ENCODE measurements at places on chromosomes 2 and 18.

GRCh38 chr2:88010136-88010535 lies 6.2 kb downstream of the RNU2-63P start:
- DNase-seq, result no peak

- no peak for DNase-seq
These were observed 127.9 kb downstream of the ZFP36L2 start for GRCh38 chr2:43098539-43098938.

DNA sequence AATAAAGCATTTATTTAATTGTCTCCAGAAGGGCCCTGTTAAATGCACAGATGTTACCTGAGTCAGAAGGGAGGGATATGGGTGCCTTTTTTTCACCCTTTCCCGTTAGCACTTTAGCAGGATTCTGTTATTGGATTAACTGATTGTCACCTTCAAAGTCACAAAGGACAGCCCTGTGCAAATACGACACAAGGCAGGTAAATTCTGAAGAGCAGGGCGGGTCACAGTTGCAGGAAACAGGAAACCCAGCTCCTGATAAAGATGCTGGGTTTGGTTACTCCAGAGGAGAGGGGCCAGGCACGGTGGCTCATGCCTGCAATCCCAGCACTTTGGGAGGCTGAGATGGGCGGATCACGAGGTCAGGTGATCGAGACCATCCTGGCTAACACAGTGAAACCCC lies 11.4 kb upstream of the PKDCC start:
- no peak for DNase-seq

GRCh38 chr18:44961288-44961995 lies 280.8 kb downstream of the SETBP1 start:
- no peak for DNase-seq

- no peak for DNase-seq
These were observed 69.9 kb downstream of the ODC1 start for GRCh38 chr2:10378189-10378588.

DNA sequence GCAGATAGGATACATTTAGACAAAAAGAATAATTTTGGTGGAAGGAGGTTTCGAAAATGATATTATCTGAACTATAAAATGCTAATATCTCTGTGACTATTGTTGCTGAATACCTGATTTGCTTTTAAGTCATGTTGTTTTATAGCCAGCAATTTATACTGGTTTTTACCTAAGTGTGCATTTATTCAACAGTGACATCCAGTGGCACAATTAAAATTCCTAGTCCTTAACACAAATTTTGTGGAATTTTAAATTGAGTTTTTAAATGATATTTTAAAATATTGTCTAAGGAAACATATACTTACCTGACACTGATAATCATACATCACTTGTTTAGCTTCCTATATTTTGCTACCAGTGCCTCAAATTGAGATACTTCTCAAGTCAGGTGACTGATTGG lies 144.8 kb downstream of the ARHGAP28 start:
- no peak for DNase-seq

DNA sequence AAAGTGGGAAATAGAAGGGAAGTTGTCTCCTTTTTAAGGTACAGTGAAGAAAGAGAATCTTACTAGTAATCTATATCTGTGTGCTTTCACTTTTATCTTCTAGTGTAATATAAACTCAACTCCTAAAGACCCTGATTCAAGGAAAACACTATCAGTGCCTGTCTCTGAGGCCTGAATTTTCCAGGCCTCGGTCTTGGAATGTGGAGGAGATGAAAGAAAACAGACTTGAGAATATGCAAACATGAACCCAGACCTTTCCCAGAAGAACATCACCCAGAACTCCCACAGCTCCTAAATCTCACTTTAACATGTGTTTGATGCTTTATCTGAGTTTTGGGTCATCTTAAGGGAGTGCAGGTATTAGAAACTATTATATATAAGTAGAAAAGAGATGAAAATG lies 51.8 kb downstream of the EPB41L5 start:
- no peak for DNase-seq

DNA sequence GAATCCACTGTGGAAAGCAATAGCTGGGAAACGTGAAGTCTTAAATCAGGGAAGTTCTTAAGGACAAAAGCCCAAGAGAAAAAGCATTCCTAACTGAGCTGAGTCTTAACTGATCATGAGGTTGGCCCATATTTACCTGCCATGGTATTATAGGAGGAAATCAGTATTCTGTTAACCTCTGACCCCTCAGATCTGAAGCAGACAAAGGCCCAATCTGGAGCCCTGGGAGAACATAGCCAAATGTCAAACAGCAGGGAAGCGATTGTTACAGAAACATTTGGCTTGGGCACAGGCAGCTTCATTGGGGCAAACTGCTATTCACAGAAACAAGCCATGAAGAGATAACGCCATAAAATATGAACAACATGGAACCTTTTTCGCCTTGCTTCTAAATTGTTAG lies 18.8 kb downstream of the EPHA4 start:
- DNase-seq, result no peak

- no peak for DNase-seq
These were observed 412 bp upstream of the NCK2 start for GRCh38 chr2:105744091-105744908.

GRCh38 chr2:55355451-55355850 lies 64.2 kb downstream of the CCDC88A start:
- DNase-seq, result no peak

DNA sequence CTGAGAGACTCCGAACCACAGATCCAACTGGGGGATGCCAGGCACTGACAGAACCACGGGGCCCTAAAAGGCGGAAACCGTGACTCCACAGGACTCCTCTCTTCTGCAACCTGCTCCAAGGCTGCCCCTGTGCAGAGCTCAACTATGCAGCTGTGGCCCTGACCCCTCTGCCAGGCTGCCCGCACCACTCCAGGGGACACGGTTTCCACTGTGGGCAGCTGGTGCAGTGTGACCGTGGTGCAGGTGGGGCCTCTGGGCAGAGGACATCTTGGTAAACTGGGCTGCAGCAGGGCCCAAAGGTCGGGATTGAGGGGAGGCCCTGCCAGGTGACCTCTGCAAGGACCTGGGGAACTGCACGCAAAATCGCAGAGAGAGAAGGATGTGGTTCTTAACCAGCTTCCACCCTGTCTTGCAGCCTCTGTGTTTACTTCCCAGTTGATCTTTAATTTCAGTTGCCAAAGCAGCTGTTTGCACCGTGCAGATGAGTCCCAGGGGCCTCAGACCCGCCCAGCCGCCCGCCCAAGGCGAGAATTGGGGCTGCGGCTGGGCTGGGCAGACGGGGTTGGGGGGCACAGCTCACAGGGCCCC lies 104.6 kb upstream of the CTDP1 start:
- no peak for DNase-seq

GRCh38 chr2:86360776-86361175 lies 23.4 kb upstream of the REEP1 start:
- DNase-seq, result no peak

GRCh38 chr18:57915248-57915647 lies 112.1 kb upstream of the ATP8B1 start:
- DNase-seq, result no peak

DNA sequence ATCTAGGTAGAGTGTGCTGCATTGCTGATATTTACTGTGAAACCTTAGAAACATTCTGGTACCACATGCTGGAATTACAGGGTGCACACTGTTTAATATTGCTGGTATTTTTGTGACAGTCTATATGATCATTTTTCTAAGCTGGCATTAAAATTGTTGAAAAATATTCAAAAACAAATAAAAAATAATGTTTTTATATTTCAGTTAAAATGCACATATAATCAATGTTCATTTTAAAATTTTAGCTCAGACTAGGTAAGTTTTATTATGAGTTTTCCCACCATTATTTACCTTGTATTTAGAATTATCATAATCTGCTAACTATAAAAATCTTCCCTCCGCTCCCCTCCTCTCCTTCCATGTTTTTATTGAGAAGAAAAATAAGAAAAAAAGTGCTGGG lies 283.9 kb upstream of the EPC2 start:
- DNase-seq, result no peak

- no peak for DNase-seq
These were observed 16.2 kb downstream of the SAG start for GRCh38 chr2:233323851-233324250.

DNA sequence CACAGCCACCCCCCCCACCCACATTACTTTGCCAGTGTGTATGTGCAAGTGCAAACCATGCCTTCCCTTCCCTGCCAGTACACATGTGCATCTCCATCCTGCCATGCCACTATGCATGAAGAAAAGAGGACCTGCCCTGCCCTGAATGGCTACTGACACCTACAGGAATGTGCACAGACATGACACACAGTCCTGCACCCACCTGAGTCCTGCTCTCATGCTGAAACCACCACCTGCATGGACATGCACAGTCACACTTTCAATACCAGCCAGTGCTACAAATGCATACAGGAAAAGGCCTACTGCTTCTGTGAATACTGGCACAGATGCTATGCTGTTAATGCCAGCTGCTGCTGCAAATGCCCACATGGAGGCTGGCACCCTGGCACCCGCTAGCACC lies 334.4 kb upstream of the DLGAP1 start:
- DNase-seq, result no peak

GRCh38 chr2:177543007-177543760 lies 150.6 kb downstream of the AGPS start:
- DNase-seq, result no peak

GRCh38 chr2:46825231-46825938 lies 90.2 kb downstream of the MCFD2 start:
- DNase-seq, result no peak

DNA sequence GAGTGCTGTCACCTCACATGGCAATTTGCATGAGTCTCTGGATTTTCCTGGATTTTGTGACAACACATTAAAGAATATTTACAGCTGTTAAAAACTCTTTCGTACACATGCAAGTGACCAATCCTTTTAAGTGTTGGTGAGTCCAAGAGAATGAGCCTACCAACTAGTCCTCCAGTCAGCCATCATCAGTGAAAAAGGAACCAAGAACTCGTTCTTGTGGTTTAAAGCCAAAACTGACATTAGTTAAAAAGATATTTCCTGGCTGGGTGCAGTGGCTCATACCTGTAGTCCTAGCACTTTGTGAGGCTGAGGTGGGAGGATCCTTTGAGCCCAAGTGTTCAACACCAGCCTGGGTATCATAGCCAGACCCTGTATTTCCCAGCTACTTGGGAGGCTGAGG lies 215.4 kb upstream of the ITGA4 start:
- no peak for DNase-seq

All from SIG-M5 (cell line).